Peyer's patch (tissue), 4 donors: ENCODE measurements at places on chromosomes 5 and 9. TPM values are rescaled to one million over a fixed set of nuclear protein-coding genes. Genes with fewer than 3 reads are reported as not detected.

The GRXCR2 gene
- total RNA-seq, result not detected

DNA sequence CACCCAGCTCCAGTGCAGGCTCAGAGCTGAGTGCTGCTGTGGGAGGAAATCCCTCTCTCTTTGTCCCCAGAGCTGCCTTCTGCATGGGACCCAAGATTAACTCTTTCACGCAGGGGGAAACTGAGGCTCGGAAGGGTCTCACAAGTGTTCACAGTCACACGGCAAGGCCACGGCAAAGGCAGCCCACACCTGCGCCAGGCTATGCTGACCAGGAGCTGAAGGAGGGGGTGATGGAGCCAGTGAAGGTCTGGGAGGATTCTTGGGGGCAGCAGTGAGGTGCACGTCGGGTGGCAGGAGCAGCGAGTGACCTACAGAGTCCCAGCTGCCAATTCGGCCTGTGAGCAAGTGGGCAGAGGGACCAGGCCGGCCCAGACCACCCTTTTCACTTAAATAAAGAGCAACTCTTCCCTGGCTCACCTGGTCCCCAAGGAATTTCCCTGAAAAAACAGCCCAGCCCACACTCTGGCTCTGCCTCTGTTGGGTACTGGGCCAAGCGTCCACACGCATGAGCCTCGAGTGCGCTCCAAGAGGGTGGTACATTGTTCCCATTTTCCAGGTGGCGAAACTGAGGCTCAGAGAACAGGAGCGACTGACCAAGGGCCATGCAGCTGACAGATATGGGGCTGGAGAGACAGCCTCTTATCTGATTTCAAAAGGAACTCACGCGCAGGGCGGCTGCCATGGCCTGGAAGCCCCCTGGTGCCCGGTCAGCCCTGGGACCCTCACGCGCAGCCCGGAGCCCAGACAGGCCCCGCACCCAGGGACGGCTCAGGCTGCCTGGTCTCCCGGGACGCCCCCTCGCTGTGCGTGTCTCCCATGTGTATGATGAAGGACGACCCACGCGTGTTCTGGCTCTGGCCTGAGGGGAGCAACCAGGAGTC is 28.2 kb downstream of the SARDH start:
- no peak overlapping the region for H3K27ac ChIP-seq
- no peak for DNase-seq
- H3K27me3 ChIP-seq, result no peaks in the 10 kb centered on the region
- H3K36me3 ChIP-seq, result no peaks in the 10 kb centered on the region

The LCN15 gene
- 1.5 TPM for total RNA-seq

DNA sequence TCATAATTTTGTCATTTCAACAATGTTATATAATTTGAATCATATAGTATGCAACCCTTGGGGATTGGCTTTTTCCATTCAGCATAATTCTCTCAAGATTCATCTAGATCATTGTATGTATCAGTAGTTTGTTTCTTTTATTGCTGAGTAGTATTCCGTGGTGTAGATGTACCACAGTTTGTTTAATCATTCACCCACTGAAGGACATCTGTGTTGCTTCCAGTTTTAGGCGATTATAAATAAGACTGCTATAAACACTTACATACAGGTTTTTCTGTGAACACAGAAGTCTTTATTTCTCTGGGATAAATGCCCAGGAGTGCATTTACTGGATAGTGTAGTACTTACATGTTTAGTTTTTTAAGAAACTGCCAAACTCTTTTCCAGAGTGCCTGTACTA is 374.1 kb downstream of the DEPDC1B start:
- H3K36me3 ChIP-seq, result no peaks in the 10 kb centered on the region
- H3K4me3 ChIP-seq, result no peak overlapping the region
- H3K27me3 ChIP-seq, result no peaks in the 10 kb centered on the region
- no peak for DNase-seq

The MPDZ gene
- 8.0 TPM for total RNA-seq

- H3K27ac ChIP-seq, result no peak overlapping the region
- H3K27me3 ChIP-seq, result no peaks in the 10 kb centered on the region
- DNase-seq, result no peak
- H3K36me3 ChIP-seq, result no peaks in the 10 kb centered on the region
Observed at GRCh38 chr5:125486634-125487033, 740.2 kb upstream of the ZNF608 start.

DNA sequence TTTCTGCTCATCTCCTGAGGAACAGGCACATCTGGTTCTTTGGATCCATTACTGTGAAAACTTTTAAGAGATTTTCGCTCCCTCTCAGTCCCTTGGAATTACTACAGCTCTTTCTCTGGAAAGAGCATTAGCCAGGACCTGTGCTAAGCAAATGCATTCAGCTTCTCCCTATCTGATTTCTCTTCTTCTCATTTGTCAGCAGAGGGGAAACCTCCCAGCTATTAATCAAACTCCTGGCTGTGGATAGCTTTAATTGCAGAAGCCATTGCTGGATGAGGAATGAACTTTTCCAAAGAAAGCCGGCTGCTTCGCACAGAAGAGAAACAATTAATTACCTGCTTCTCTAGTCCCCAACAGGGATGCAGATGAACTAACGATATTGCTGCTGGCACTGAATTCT is 37.9 kb downstream of the TLR4 start:
- no peak overlapping the region for H3K27ac ChIP-seq
- no peak overlapping the region for H3K4me3 ChIP-seq

DNA sequence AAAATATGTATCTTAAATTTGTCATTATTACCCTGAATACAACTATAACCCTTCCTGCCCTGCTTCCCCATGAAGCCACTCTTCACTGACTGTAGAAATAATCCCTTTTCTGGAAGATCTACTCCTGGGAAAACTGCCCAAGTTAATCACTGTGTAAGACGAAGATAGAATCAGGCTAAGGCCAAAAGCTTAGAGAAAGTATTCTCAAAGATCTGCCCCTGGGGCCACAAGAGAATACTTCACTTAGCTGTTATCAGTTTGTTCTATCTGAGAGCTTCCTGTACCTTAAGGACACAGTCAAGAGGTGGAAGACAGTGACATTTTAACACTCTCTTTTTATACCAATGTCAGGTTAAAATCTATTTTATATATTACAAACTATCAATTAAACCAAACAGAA is 33.8 kb downstream of the RNF145 start:
- DNase-seq, result no peak
- no peak overlapping the region for H3K27ac ChIP-seq
- no peaks in the 10 kb centered on the region for H3K4me1 ChIP-seq
- H3K27me3 ChIP-seq, result no peaks in the 10 kb centered on the region
- H3K36me3 ChIP-seq, result peaks cover 11% of the 10 kb centered on the region
- no peak overlapping the region for H3K4me3 ChIP-seq

The IL3 gene
- not detected for total RNA-seq

GRCh38 chr9:23372703-23373102 is 453.3 kb downstream of the ELAVL2 start:
- H3K4me1 ChIP-seq, result no peaks in the 10 kb centered on the region
- no peaks in the 10 kb centered on the region for H3K36me3 ChIP-seq
- H3K27ac ChIP-seq, result no peak overlapping the region
- DNase-seq, result no peak
- no peak overlapping the region for H3K4me3 ChIP-seq

DNA sequence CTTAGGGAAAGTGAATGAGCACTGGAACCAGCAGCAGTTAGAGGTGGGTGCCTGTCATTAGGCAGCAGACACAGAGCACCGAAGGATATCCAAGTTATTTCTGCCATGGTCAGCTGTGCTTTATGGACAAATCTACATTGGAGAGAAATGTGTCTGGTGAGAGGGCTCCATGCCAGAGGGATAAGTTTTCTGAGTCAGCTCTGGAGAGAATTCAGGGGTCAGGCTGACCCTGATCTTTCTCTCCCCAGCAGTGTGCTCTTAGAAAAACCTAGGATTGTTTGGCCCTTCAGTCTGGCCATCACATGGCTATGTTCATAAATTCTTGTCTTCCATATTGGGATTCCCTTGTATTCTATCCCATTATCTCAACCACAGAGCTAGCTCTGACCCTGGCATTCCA is 8.9 kb upstream of the IL17B start:
- no peak overlapping the region for H3K4me3 ChIP-seq
- H3K27ac ChIP-seq, result peak overlapping the region; percentile 61
- no peaks in the 10 kb centered on the region for H3K36me3 ChIP-seq
- H3K27me3 ChIP-seq, result no peaks in the 10 kb centered on the region
- DNase-seq, result no peak
- no peaks in the 10 kb centered on the region for H3K4me1 ChIP-seq

GRCh38 chr9:76985581-76985980 is 33.9 kb upstream of the FOXB2 start:
- no peaks in the 10 kb centered on the region for H3K27me3 ChIP-seq
- H3K4me3 ChIP-seq, result no peak overlapping the region
- no peaks in the 10 kb centered on the region for H3K36me3 ChIP-seq
- H3K4me1 ChIP-seq, result no peaks in the 10 kb centered on the region

The SLC6A7 gene
- 41.6 TPM for total RNA-seq

DNA sequence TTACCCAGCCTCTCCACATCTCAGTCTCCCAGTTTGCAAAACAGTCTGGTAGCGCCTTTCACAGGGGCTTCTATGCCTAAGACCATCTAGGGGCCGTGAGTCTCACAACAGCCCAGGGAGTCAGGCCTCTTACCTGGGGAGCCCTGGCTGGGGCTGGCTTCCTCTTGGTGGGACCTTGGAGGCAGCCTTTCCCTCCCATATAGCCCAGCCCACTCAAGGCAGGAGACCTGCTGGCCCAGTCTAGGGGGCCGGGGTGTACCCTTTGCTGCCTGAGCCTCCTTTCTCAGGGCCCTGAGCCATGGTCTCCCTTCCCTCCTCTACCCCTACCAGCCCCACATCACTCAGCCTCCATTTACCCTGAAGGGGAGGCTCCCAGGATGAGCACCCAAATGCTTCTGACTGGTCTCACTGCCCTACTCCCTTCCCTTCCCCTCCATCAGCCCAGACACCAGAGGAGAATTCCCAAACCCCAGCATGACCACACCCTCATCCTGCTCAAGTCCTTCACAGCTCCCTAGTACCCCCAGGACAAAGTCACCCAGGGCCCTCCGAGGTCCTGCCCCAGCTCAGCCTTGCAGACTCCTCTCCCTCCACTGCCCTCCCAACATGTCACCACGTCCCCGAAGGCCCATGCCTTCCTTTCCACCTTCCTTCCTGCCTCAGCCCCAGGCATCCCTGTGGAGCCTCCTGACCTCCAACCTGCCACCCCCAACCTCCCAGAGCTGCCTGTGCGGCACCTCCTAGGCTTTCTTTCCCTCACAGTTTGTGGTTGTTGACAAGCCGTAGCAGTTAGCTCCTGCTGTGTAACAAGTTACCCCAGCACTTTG is 55.3 kb downstream of the BARX1 start:
- H3K27me3 ChIP-seq, result no peaks in the 10 kb centered on the region
- no peak overlapping the region for H3K27ac ChIP-seq
- no peaks in the 10 kb centered on the region for H3K4me1 ChIP-seq
- peak; percentile 43 for DNase-seq

The CDKN2B gene
- total RNA-seq, result 199 TPM

GRCh38 chr9:5428794-5429528 is 8.8 kb downstream of the PLGRKT start:
- H3K36me3 ChIP-seq, result no peaks in the 10 kb centered on the region
- no peak overlapping the region for H3K27ac ChIP-seq
- no peak for DNase-seq

GRCh38 chr9:110984890-110985437 is 53.3 kb downstream of the LPAR1 start:
- no peaks in the 10 kb centered on the region for H3K4me1 ChIP-seq
- H3K4me3 ChIP-seq, result no peak overlapping the region
- H3K27ac ChIP-seq, result no peak overlapping the region
- no peaks in the 10 kb centered on the region for H3K36me3 ChIP-seq

The LRRC8A gene
- total RNA-seq, result 20.0 TPM

The LMX1B gene
- total RNA-seq, result not detected

The NEUROG1 gene
- not detected for total RNA-seq

GRCh38 chr5:6291961-6292360 is 86.4 kb downstream of the MED10 start:
- H3K36me3 ChIP-seq, result no peaks in the 10 kb centered on the region
- H3K4me1 ChIP-seq, result no peaks in the 10 kb centered on the region

The GMCL2 gene
- not detected for total RNA-seq

DNA sequence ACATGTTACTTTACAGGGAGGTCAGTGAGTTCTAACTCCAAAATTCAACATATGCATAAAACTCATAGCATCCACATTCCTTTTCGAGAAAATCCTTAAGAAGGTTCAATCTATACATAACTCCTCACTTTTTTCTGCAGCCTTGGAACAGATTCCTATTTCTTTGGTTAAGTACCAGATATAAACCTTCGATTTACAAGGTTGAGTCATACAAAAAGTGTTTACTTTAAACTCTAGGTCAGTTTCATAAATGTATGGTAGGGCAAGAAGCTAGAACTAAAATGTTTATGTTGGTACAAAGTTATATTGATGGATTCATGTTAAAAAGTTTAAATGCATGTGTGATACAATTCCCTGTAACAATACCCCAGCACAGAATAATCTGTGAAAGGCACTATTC is 19.4 kb downstream of the CDKN2AIPNL start:
- no peaks in the 10 kb centered on the region for H3K27me3 ChIP-seq
- no peak overlapping the region for H3K27ac ChIP-seq
- no peaks in the 10 kb centered on the region for H3K36me3 ChIP-seq
- H3K4me3 ChIP-seq, result no peak overlapping the region
- no peaks in the 10 kb centered on the region for H3K4me1 ChIP-seq

DNA sequence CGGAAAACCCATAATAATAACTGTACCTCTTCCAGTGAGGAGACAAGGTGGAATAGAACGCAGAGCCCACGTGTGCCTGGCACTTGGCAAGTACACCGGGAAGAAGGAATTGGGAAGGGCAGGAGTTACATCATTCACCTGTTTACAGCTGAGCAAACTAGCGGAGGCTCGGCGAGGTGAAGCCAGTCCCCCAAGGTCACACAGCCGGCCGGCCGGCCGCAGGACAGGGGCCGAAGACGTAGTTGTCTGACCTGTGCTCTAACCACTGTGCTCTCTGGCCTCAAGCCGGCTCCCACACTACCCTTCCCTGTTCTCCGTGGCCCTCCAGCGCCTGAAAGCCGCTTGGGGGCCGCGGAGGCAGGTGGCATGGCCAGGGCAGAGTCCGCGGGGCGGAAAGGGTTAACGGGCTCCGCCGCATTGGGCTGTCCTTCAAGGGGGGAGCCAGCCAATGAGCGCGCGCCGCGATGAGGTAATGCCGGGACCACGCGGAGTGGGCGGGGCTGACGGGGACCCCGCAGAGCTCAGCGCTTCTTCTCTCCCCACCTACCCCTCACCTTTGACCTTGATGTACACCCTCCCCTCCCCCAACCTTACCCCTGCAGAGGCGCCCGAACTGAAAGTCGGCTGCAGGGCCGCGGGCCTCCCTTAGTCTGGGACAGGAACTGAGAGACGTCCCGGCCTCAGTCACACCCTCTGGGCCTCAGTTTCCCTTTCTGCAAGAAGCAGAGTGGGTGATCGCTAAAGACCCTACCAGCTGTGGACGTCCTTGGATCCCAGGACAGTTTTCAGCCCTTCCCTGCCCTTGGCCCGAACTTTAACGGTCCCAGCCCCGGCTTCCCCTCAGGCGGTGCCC is 125.1 kb downstream of the C9orf50 start:
- H3K27me3 ChIP-seq, result no peaks in the 10 kb centered on the region
- no peaks in the 10 kb centered on the region for H3K36me3 ChIP-seq
- peak; percentile 95 for DNase-seq
- peaks cover 3% of the 10 kb centered on the region for H3K4me1 ChIP-seq
- H3K4me3 ChIP-seq, result peak overlapping the region; percentile 62
